ENCODE measurements at places on chromosomes 1 and 21.
A peak's percentile ranks its signal among the peaks of the same experiment; 100 is the strongest.

DNA sequence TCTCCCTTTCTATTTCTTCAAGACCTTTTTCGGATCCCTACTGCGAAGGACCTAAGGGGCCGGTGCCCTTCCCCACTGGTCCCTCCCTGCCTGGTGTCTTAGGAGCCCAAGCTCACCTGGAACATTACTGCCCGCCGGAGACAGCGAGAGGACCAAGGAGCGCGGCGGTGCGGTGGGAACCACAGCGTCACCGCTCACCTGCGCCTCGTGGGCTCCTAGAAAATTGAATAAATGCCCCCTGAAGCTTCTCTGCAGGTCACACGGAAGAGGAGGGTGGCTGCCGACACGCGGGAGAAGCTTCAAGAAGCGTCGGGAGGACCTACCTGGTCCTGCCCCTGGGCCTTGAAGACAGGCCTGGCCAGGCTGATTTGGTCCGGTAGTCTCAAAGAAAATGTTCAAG, 65.2 kb downstream of the PPIAL4A start:
- no peak for DNase-seq

DNA sequence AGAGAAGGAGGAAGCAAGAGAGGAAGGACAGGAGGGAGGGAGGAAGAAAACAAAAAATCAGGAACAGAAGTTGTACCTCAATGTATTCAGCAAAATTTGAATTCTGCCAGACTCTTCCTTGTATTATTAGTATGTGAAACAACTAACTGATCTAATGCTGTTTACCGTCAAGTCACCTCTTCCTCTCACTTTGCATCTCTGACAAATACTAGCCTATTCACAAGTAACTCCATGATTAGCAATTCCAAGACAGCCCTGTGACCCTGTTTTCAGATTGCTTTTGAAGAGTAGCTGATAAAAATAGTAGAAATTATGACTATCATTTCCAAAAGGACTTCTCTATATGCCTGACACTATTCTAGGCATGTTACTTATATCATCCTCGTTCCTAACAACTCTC, 445.4 kb downstream of the NEGR1 start:
- DNase-seq = no peak

DNA sequence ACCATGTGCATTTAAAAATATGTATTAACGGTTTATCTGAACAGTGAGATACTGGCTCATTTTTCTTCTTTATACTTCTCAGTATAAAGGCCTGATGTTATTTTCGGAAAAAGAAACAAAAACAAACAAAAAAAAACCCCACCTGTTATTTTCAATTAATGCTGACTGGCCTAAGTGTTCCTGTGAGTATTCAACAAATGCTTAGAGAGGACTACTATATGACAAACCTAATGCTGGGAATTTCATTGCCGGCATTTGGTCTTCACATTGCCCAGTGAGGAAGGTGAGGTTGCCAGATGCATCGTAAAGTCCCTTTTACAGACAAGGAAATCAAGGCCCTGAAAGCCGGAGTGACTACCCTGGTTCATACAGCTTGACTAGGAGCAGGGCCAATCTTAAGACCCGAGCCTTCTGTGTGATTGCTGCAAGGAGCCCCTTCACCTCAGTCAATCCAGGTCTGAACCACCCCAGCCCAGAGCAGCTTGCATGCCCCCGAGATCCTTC, 599 bp downstream of the MRPL24 start:
- no peak for DNase-seq

- no peak for DNase-seq
Observed at GRCh38 chr1:231566496-231566895, 38.0 kb downstream of the TSNAX start.

- DNase-seq = no peak
Observed at GRCh38 chr1:173482683-173483082, 5.5 kb downstream of the PRDX6 start.

DNA sequence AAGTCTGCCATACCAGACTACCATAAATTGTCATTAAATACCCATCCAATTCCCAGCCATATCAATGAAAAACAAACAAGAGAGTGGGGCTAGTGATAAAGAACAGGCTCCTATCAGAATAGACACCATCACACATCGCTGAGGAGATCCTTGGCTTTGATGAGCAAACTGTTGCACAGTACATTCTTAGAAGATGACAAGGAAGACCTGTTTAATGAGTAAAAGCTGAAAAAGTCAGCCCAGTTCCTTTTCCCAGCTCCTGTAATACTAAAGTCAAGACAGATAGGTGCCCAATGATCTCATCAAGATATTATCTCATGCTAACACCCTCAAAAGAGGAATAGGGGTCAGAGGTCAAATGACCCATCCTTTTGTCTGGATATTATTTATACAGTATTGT, 164.5 kb upstream of the COA6 start:
- DNase-seq = no peak

- DNase-seq = no peak
Observed at GRCh38 chr1:234212764-234213657, 160.2 kb upstream of the COA6 start.

- DNase-seq = no peak
Observed at GRCh38 chr1:200856716-200857357, 15.9 kb upstream of the GPR25 start.

- no peak for DNase-seq
Observed at GRCh38 chr1:116144151-116144550, 33.0 kb downstream of the MAB21L3 start.

GRCh38 chr1:159996653-159997052, 35.1 kb downstream of the PIGM start:
- no peak for DNase-seq

DNA sequence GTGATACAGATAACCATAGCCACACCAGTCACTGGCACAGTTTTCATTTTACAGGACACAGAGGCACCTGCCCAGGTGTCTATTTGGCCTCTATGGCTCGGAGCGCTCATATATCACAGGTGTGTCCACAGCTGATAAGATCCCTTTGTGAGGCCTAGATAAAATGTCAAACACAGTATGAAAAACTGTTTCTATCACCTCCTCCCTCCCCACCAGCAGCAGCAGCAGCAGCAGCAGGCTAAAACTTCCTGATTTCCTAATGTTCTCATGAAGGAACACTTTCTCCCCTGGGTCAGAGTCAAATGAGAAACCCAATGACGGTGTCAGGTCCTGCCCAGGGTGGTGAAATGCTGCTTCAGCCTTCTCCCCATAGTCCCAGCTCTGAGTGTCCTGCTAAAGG, 24.4 kb downstream of the ELAPOR1 start:
- no peak for DNase-seq

GRCh38 chr1:203100516-203100869, 14.7 kb upstream of the MYOG start:
- no peak for DNase-seq

GRCh38 chr1:222370081-222370912, 177.6 kb downstream of the HHIPL2 start:
- DNase-seq = no peak

DNA sequence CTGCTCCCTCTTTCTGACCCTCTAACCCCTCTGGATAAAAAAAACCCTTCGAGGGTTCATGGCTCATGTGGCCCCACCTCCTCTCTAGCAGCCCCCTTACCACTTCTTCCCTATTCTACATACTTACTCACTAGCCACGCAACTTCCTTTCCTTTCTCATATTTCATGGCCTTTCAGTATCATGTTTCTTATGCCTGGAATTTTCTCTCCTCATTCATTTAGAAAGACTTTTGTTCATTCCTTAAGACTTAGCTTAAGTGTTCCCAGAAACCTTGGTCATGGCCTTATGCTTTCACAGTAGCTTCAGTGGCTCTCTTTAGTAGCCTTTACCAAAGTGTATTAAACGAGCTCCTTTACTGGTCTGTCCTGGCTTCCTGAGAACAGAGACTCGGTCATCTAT, 6.1 kb downstream of the ACP6 start:
- DNase-seq = no peak

DNA sequence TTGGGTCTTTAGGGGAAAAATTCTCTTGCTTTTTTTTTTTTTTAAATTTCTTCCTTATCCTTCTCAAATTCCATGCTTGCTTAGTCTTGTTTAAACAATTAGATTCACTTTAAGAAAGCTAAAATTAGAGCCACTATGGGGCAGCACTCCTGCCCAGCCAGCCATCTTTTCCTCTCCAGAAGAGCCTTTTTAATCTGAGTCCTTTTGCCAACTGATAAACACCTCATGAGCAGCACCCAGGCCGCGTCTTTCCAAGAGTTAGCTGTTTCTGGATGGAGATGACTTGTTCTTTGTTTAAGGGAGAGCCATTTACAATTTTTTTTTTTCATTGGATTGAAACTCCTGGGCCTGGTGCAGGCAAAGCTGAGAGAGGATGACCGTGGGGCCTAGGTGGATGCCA, 53.3 kb upstream of the TSPAN2 start:
- DNase-seq = no peak

DNA sequence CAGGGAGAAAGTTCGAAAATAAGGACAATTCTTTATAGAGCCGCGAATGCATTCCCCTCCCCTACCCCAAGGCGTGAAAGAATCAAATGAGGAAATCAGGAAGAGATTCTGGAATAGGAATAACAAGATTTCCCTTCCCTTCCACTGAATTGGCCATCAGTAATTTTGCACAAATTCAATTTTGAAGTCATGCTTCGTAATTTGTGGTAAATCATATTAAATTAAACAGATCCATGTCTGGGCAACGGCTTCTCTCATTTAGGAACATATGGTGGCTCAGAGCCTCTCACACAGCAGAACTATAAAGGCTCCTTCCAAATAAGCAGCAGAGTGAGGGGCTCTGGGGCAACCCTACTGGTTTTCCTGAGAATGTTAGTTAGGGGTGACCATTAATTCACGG, 152.9 kb downstream of the CLIC6 start:
- DNase-seq = no peak

GRCh38 chr1:107926436-107927080, 38.4 kb downstream of the VAV3 start:
- DNase-seq = no peak

GRCh38 chr1:15004396-15004795, 149.2 kb upstream of the TMEM51 start:
- no peak for DNase-seq

DNA sequence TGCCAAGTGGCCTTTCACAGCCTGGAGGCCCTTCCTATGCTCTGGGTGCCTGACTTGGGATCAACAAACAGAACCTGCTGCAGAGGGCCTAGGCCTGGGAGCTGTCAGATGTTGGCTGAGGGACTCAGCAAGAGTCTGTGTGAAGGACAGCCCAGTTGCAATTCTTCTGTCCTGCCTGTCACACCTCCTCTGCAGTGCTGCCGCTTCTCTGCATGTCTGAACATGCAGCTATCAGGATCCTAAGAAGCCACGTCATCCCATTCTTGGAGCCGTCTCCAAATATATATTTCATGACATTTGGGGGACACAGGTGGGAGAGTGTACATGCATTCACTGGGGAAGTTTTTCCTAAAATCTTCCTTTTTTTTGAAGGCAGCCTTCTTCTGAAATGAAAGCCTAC, 8.6 kb downstream of the FCAMR start:
- DNase-seq = no peak

DNA sequence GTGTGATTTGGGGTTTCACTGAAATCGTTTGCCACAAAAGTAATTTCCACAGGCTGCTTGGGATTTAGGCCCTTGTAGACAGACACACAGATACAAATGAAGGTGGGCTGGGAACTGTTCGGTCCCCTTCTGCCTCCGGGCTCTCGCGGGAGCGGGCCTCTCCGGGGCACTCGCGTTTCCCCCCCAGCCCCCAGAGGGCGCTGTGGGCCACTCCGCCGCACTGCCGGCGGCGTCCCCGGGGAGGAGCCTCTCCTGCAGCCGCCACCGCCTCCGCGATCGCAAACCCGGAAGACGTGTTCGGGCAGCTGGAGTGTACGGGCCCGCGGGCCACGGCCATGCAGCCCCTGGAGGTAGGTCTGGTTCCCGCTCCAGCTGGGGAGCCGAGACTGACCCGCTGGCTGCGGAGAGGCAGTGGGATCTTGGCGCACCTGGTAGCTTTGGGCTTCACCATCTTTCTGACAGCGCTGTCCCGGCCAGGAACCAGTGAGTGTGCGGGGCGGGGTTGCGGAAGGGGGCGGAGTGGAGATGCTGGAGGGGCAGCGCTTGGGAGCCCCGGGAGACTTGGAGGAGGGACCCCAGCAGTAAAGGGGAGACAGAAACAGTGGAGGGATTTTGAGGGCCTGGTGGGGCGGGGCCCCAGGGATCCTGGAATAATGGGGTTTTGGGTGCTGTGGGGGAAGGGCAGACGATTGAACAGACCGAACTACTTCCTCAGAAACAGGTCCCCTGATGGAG, at the start of gene CYB561D1:
Gene CYB561D1, plus strand, starts transcription at position 290 of the 735 bp plus-strand sequence. Its CDS starts 46 bp downstream, at position 336.
- peak; percentile 80 for DNase-seq

- DNase-seq = no peak
Observed at GRCh38 chr1:183687546-183688304, 34.6 kb upstream of the APOBEC4 start.

GRCh38 chr1:212030936-212031528, 4.3 kb downstream of the INTS7 start:
- no peak for DNase-seq

DNA sequence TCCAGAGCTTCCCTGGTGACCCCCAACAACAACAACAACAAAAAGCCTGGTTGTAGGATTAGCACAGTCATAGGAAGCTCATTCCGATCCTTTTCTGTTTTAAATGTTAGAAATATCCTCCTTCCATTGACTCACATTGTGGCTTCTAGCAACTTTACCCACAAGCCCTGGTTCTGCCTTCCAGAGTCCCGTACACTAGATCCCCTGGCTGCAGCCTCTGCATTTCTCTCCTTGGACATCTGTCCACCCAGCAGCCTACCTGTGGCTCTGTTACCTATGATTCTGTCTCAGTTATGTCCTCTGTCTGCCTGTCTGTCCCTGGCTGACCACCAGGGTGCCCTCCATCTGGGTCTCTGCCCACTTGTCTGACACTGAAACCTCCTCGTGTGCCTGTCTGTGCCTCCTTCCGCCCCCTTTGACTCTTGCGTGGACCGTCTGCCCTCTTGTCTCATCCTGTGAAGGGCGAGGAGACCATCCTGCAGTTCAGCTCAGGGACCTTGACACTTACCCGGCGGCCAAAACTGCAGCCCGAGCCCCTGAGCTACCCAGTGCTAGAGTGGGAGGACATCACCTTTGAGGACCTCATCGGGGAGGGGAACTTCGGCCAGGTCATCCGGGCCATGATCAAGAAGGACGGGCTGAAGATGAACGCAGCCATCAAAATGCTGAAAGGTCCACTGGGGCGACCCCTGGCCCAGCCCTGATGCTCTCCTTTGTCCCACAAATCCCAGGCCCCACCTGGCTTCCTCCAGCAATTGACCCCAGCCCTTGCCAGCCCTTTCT, 16.1 kb downstream of the TIE1 start:
- DNase-seq = no peak

GRCh38 chr1:86156566-86157455, at the start of gene COL24A1:
Gene COL24A1 (minus strand): TSS chr1:86156772. CDS start chr1:86156396, 376 bp downstream.
- no peak for DNase-seq

DNA sequence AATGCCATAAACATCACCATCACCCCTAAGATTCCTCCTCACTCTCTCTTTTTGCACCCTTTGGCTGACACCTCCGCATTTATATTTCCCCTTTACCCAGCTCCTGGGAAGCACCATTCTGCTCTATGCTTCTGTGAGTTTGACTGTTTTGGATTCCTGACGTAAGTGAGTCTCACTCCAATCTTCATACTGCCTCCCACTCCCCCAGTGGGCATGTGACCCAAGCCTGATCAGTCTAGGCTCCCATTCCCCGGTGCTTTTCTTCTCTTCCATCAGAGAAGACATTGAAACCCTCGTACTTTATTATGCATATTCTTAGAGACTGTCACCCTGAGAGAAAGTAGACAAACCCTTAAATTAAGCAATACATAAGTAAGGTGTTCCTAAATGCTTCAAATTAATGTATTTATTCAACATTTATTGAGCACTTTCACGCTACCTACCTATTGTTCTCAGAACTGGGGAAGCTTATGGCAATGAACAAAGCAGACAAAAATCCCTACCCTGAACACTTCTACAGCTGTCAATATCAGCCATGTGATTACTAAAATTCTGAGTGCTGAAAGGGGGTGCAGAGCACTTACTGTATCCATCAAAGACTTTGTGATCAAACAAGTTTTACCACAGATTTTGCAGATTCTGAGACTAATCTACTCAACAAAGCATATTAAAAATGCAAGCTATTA, 43.4 kb upstream of the DIPK1A start:
- DNase-seq = no peak
